ENCODE measurements at places on chromosomes 16 and 17.

GRCh38 chr17:73432624-73433190 lies 120.9 kb upstream of the CDC42EP4 start:
- no peak for DNase-seq

DNA sequence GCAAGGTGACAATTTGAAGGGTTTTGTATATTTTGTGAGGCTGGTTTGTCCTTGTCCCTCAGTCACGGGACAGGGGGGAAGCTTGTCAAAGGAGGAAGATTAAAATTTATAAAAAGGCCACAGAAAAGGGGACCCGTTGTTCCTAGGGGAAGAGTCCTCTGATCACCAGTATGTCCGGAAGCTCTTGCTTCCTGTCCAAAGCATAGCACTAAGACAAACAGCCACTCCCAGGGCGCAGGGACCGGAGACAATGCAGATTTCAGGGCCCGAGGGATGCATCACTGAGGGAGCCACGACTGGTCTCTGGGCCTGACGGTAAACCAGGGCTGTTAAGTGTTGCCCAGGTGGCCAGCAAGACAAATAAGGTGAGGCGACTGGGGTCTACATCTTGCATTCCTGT lies 95.2 kb downstream of the MAF start:
- no peak for DNase-seq

DNA sequence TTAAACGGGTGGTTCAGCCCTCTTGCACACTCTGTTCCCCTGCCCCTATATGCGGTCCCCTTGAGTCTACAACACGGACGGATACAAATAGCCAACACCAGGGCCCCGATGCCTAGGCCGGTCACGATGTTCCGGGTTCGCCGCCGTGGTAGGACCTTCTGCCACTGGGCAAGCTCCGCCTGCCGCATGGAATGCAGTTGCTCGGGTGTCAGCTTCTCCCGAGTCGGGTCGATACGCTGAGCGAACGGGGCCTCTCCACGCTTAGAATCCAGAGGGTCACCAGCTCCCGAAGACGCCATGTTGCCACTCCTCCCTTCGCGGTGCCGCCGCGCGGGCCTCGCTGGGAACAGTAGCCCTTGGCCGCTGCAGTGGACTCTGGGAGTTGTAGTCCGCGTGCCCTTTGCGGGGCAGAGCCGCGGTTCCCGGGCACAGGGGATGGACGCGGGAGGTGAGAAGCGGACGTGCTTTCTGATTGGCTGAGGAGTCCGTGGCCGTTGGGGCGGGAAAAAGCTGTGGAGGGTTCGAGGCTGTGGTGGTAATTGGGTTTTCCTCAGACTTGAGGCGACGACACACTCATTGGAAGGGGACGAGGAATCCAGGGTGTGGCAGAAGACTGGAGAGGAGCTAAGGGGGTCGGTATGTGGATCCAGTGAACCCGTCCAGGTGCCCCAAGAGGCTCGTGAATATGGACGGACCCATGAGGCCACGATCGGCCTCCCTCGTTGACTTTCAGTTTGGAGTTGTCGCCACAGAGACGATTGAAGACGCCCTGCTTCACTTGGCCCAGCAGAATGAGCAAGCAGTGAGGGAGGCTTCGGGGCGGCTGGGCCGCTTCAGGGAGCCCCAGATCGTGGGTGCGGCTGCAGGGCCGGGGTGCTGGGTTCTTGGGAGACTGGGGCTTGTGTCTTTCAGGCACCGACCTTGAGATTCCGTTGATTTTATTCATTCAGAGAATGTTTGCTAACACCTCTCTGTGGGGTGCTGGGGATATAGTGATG lies at the start of the genes CNTD1 and COA3:
Gene CNTD1 (plus strand): TSS at position 479 of the 998 bp plus-strand sequence. CDS start 207 bp downstream, at position 686.
Gene COA3 (minus strand): TSS at position 322 of the 998 bp plus-strand sequence. CDS start 23 bp downstream, at position 299.
- DNase-seq, result peak; percentile 82

- DNase-seq, result no peak
Observed at GRCh38 chr17:4679658-4680057, 24.3 kb downstream of the PELP1 start.

- DNase-seq, result no peak
Observed at GRCh38 chr17:72761431-72761830, 331.1 kb downstream of the SLC39A11 start.

- DNase-seq, result peak; percentile 70
Observed at GRCh38 chr17:78986649-78987328, 7.1 kb upstream of the LGALS3BP start.
